ENCODE measurements at places on chromosomes 13 and 19. TPM values are rescaled to one million over a fixed set of nuclear protein-coding genes. Genes with fewer than 3 reads are reported as not detected.

TEX29 gene
- 0.46 TPM for total RNA-seq

ABHD17A gene
- 106 TPM for total RNA-seq

ATP8A2 gene
- 1.6 TPM for total RNA-seq

ZNF471 gene
- 1.5 TPM for total RNA-seq

SHISA2 gene
- total RNA-seq: 0.26 TPM

PPM1N gene
- 1.9 TPM for total RNA-seq

LCP1 gene
- total RNA-seq: 901 TPM

OVOL3 gene
- total RNA-seq: not detected

DNA sequence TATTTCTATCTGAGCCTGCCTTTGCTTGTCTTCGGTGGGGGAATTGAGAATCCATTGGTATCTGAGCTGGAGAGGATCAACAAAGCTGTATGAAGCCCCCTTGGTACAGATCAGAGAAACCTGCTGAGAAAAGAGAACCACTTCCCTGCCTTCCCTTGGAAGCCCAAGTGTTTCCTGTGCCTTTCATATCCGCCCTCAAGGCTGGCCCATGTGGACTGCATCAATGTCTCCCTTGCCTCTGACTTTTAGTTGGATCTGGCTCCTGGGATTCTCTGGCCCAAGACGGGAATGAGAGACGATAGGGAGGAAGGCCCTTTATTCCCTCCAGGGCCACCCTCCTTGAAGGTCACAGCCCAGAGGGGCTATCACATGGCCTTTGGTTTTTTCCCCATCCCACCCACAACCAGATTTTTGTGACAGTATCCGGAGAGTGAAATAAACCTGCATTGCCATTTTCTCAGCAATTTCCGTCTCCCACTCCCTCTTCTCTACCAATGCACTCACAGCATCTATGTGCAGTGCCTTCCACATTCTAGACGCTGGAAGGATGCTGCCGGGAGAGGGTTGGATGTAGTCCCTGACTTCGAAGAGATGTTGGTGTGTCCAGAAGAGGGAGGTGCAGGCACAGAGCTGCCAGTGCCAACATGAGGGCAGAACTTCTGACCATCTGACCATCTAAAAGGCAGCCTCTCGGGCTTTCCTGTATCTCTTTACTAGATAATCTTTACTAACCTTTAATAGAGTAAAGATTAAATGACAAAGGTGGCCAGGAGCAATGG, 63.8 kb downstream of the KCTD15 start:
- no peaks in the 10 kb centered on the region for H3K36me3 ChIP-seq
- peak overlapping the region; percentile 56 for H3K27ac ChIP-seq
- DNase-seq: no peak
- peaks cover 4% of the 10 kb centered on the region for H3K27me3 ChIP-seq
- no peaks in the 10 kb centered on the region for H3K4me1 ChIP-seq

- DNase-seq: no peak
- no peaks in the 10 kb centered on the region for H3K4me1 ChIP-seq
- peaks cover 12% of the 10 kb centered on the region for H3K27me3 ChIP-seq
- no peak overlapping the region for H3K27ac ChIP-seq
These were observed 8.3 kb upstream of the METTL21C start for GRCh38 chr13:102702965-102703725.

- H3K27me3 ChIP-seq: no peaks in the 10 kb centered on the region
- H3K4me1 ChIP-seq: peaks cover 38% of the 10 kb centered on the region
- peak overlapping the region; percentile 73 for H3K27ac ChIP-seq
- DNase-seq: no peak
- H3K4me3 ChIP-seq: no peak overlapping the region
- H3K36me3 ChIP-seq: peaks cover 8% of the 10 kb centered on the region
These were observed 3.0 kb upstream of the PNKP start for GRCh38 chr19:49870309-49870901.

DNA sequence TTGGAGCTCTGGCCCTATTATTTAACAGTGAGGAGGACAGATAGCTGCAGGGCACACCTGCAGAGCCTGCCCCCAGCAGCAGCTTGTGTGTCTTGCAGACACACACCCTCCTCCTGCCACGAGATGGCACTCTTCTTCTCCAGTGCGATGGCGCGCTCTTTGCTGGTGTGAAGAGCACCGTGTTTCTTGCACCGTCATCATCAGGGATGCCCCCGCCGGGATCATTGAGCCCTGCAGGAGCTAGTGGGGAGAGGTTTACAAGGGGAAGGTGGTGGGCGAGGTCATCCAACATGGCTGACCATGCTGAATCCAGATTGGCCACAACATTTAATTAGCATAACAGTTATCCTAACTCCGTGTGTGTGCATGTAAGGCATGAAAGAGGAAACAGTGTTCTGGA, 105.6 kb downstream of the RAB20 start:
- H3K4me3 ChIP-seq: peak overlapping the region; percentile 44
- no peak overlapping the region for H3K27ac ChIP-seq
- peak; percentile 66 for DNase-seq
- H3K27me3 ChIP-seq: peaks cover 36% of the 10 kb centered on the region

DNA sequence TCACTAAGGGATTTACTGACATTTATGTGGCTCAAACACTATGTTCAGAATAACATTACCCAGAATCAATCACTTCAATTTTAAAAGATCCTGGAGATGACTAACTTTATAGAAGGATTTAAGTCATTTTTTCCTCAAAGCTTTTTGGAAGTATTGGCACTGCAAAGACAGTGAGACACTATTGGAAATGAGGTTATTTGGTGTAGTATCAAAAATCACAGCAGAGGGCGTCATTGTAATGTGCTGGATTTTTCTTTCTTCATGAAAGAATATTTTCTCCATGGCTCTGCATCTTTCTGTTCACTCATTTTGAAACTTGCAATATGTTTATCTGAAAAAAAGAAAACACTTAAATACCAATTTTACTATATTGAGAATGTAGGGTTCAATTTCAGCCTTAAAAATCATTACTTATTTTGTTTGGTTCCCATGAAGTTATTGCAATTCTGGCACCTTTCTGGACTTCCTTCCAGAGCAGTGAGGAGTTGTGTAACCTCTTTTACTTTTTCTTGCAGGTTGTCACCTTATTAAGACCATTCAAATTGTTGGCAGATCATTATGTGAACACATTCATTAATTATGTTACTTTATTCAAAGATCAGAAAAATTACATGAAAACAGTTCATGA, 3.7 kb upstream of the CSNK1A1L start:
- no peaks in the 10 kb centered on the region for H3K36me3 ChIP-seq
- no peak overlapping the region for H3K4me3 ChIP-seq
- no peaks in the 10 kb centered on the region for H3K4me1 ChIP-seq
- peaks cover 7% of the 10 kb centered on the region for H3K27me3 ChIP-seq

- H3K4me3 ChIP-seq: no peak overlapping the region
- peaks cover 18% of the 10 kb centered on the region for H3K4me1 ChIP-seq
- H3K36me3 ChIP-seq: no peaks in the 10 kb centered on the region
These were observed 11.0 kb downstream of the TSHZ3 start for GRCh38 chr19:31338069-31338776.

- no peak for DNase-seq
- no peaks in the 10 kb centered on the region for H3K4me1 ChIP-seq
- H3K4me3 ChIP-seq: no peak overlapping the region
- H3K36me3 ChIP-seq: no peaks in the 10 kb centered on the region
These were observed 12.3 kb upstream of the DNMT1 start for GRCh38 chr19:10207026-10207425.

- peaks cover 19% of the 10 kb centered on the region for H3K4me1 ChIP-seq
- DNase-seq: peak; percentile 32
- H3K36me3 ChIP-seq: peaks cover 2% of the 10 kb centered on the region
- H3K4me3 ChIP-seq: peak overlapping the region; percentile 82
- peaks cover 19% of the 10 kb centered on the region for H3K27me3 ChIP-seq
- H3K27ac ChIP-seq: peak overlapping the region; percentile 73
These were observed 962 bp upstream of the IRS2 start for GRCh38 chr13:109787135-109787954.

DNA sequence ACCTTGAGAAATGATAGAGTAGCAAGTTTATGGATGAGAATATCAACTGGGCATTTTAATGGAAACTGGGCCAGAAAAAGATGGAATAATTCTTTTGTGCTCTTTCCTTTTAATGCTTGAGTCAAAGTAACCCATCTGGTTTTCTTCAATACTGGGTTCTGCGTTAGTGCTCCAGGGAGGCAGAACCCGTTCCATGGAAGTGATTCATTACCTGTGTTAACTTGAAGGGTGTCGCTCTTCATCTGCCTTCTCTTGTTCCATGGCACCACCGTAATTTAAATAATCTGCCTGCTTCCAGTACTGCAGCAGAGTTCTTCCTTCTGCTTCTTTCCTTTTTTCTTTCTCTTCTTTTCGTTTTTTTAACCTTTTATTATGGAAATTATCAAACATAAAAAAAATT, 14.7 kb upstream of the USP12 start:
- H3K27ac ChIP-seq: no peak overlapping the region
- no peaks in the 10 kb centered on the region for H3K36me3 ChIP-seq
- DNase-seq: no peak

GRCh38 chr13:75507027-75508001, 25.3 kb upstream of the TBC1D4 start:
- no peak for DNase-seq
- H3K27me3 ChIP-seq: no peaks in the 10 kb centered on the region
- peaks cover 7% of the 10 kb centered on the region for H3K4me1 ChIP-seq
- H3K27ac ChIP-seq: no peak overlapping the region
- H3K36me3 ChIP-seq: no peaks in the 10 kb centered on the region
- no peak overlapping the region for H3K4me3 ChIP-seq

GRCh38 chr19:18287836-18288772, 6.7 kb upstream of the JUND start:
- no peak overlapping the region for H3K4me3 ChIP-seq
- DNase-seq: no peak
- peaks cover 61% of the 10 kb centered on the region for H3K4me1 ChIP-seq
- H3K27ac ChIP-seq: peak overlapping the region; percentile 95
- peaks cover 14% of the 10 kb centered on the region for H3K36me3 ChIP-seq
- H3K27me3 ChIP-seq: no peaks in the 10 kb centered on the region

- H3K4me1 ChIP-seq: no peaks in the 10 kb centered on the region
- H3K36me3 ChIP-seq: no peaks in the 10 kb centered on the region
- no peak overlapping the region for H3K27ac ChIP-seq
- no peaks in the 10 kb centered on the region for H3K27me3 ChIP-seq
- H3K4me3 ChIP-seq: no peak overlapping the region
- no peak for DNase-seq
These were observed 57.4 kb downstream of the ZNF728 start for GRCh38 chr19:22945560-22945959.

- no peaks in the 10 kb centered on the region for H3K27me3 ChIP-seq
- DNase-seq: peak; percentile 76
- H3K4me1 ChIP-seq: peaks cover 7% of the 10 kb centered on the region
- no peak overlapping the region for H3K27ac ChIP-seq
- H3K4me3 ChIP-seq: peak overlapping the region; percentile 25
These were observed 2.4 kb upstream of the NTN5 start for GRCh38 chr19:48674921-48675824.

DNA sequence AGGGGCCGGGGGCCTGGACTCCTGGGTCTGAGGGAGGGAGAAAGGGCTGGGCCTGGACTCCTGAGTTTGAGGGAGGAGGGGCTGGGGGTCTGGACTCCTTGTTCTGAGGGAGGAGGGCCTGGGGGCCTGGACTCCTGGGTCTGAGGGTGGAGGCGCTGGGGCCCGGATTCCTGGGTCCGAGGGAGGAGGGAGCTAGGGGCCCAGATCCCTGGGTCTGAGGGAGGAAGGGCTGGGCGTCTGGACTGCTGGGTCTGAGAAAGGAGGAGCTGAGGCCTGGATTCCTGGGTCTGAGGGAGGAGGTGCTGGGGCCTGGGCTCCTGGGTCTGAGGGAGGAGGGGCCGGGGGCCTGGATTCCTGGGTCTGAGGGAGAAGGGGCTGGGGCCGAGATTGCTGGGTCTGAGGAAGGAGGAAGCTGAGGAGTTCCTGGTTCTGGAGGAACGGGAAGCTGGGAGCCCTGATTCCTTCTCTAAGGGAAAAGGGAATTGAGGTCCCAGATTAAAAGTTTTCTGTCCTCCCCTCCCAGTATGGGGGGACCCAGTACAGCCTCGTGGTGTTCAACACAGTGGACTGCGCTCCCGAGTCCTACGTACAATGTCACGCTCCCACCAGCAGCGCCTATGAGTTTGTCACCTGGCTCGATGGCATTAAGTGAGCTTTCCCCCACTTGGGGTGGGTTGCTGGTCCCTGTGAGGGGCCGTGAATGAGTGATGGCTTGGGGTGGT, 721 bp downstream of the MED25 start:
- peak overlapping the region; percentile 94 for H3K4me3 ChIP-seq
- H3K27me3 ChIP-seq: no peaks in the 10 kb centered on the region
- no peak for DNase-seq
- H3K27ac ChIP-seq: peak overlapping the region; percentile 97

GRCh38 chr13:113632706-113633484, 25.1 kb downstream of the ATP4B start:
- no peak overlapping the region for H3K27ac ChIP-seq
- peaks cover 49% of the 10 kb centered on the region for H3K36me3 ChIP-seq

- no peak overlapping the region for H3K27ac ChIP-seq
- H3K4me1 ChIP-seq: no peaks in the 10 kb centered on the region
- no peaks in the 10 kb centered on the region for H3K36me3 ChIP-seq
- no peak overlapping the region for H3K4me3 ChIP-seq
- peaks cover 9% of the 10 kb centered on the region for H3K27me3 ChIP-seq
These were observed 121.8 kb upstream of the VSTM2B start for GRCh38 chr19:29404015-29404414.

GRCh38 chr13:43647471-43647870, 139.3 kb downstream of the ENOX1 start:
- no peaks in the 10 kb centered on the region for H3K36me3 ChIP-seq
- no peaks in the 10 kb centered on the region for H3K27me3 ChIP-seq
- no peak overlapping the region for H3K4me3 ChIP-seq
- no peak for DNase-seq

DNA sequence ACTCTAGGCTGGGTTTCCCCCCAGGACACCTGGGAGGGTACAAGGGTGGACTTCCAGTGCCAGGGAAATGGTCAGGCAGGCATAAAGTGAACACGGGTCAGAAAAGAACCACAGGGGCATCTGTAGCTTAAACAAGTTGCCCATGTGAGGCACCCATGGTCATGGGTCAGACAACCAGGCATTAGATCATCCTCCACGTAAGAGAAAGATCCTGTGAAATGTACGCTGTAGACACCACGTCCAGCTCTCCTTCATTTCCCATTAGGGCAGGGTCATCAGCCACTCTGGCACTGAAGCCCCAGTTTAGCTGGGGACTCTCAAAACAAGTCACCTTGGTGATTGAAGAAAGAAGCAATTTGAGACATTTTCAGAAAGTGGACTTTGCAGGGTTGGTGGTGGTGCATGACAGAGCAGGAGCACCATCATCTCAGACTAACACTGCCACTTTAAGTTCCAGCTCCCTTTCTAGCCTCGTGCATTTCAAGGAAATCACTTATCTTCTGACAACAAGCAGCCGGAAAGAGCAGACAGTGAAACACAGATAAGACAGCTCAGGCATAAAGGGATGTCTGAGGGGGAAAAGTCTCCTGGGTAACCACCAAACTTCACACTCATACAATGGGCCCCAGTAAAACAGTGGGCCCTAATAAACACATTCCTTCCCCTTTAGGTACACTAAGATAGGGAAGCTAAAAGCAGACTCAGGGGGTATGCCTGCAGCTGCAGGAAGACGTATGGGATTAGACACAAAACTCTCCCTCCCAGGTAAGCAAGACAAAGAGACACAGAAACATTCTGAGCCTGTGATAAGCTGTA, 16.1 kb upstream of the SIGLEC6 start:
- H3K27me3 ChIP-seq: peaks cover 58% of the 10 kb centered on the region
- H3K4me1 ChIP-seq: peaks cover 13% of the 10 kb centered on the region
- no peak overlapping the region for H3K4me3 ChIP-seq
- H3K27ac ChIP-seq: no peak overlapping the region
- H3K36me3 ChIP-seq: no peaks in the 10 kb centered on the region

GRCh38 chr19:8342316-8342683, 762 bp downstream of the KANK3 start:
- DNase-seq: no peak
- no peak overlapping the region for H3K27ac ChIP-seq
- peaks cover 28% of the 10 kb centered on the region for H3K27me3 ChIP-seq
- H3K4me3 ChIP-seq: peak overlapping the region; percentile 42
- no peaks in the 10 kb centered on the region for H3K36me3 ChIP-seq
- H3K4me1 ChIP-seq: peaks cover 9% of the 10 kb centered on the region

Data from activated naive CD8-positive, alpha-beta T cell treated with anti-CD3 and anti-CD28 coated beads for 36 hours (primary cell).